ENCODE measurements at places on chromosomes 5 and 9.
A peak's percentile ranks its signal among the peaks of the same experiment; 100 is the strongest.

- DNase-seq: no peak
These were observed 37.4 kb downstream of the RASGEF1C start for GRCh38 chr5:180171568-180172094.

GRCh38 chr9:74865177-74865576 lies 22.5 kb downstream of the TRPM6 start:
- peak; percentile 24 for DNase-seq

GRCh38 chr9:122228191-122228567 lies 578 bp downstream of the LHX6 start:
- DNase-seq: no peak

GRCh38 chr9:93244101-93244500 lies 60.2 kb downstream of the WNK2 start:
- DNase-seq: no peak

DNA sequence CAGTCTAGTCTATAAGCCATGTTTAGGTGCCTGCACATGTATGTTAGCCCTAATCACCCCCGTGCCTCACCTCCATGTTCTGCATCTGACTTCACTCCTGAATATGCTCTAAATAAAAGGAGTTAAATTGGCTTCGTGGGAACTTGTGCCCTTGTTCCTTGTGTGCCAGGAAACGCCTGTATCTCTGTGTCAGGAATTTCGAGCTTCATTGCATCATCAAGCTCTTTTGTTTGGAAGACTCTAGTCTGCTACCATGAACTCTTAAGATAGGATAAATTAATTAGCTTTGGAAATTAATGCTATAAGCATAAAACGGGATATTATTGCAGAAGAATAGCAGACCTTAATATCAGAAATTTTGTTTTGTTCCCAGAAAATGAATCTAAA lies 99.2 kb downstream of the ADCY2 start:
- no peak for DNase-seq

DNA sequence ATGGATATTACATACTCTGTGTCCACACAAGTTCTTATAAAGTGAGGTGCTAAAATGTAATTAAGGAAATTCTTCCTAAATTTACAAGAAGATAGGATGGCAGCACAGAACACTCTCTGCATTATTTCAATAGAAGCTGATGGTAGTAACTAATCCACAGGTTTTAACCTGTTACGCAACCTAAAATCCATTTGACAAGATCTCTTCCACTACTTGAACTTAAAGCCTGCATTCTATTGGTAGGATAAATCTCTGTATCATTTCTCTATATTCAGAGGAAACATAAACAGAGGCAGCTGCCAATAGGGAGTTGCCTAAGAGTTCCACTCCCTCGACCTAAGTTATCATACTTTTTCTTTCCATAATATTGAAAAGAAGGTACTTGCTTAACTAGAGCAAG lies 21.6 kb downstream of the CDC37L1 start:
- no peak for DNase-seq

DNA sequence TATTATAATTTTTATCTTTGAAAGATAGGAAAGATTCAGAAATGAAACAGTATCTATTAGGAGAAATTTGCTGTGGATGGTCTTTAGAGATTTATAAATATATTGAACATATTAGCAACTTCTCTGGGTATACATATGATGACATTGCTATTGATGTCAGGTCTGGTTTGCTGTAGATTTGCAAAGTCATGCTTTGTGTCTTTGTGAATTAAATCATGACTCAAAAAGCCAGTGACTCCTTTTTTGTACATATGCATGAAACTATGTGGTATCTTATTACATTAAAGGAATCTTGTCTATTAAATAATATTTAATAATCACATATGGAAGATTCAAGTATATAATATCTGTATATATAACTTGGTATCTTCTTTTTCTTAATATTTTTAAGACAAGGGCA lies 141.9 kb downstream of the ST8SIA4 start:
- DNase-seq: no peak

DNA sequence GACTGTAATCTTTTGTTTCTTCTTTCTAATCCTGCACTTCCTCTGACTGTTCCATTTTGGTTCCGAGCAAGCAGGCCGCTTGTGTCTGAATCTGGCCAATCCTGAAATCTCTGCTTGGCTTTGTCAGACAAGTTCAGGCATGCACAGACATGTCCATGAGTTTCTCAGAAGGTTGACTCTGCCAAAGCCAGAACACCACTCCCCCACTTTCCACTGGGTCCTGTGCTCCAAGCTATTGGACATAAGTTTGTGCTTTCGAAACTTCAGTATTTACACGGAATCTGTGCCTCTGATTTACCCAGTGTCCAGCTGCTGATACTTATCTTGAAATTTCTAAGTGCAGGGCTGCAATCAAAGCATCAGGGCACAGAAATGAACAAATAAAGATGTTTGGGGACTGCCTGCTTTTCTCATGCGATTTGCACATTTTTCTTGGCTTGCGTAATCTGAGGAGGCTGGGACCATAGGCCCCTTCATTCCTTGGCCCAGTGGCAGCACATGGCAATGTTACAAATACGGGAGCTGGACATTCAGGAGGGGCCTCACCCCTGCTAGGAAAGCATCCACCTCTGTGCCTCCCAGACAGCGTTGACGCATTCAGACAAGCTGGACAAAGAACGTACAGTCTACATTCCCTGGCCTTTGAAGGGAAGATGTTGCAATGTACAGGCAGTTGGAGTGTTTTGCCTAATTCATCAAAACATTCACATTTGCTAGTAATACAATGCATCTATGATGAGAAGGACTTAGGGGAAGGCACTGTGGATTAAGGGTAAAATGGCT lies 209.2 kb upstream of the PAPPA start:
- no peak for DNase-seq

- no peak for DNase-seq
These were observed 41.7 kb downstream of the C5orf15 start for GRCh38 chr5:133926489-133927299.

- DNase-seq: no peak
These were observed 26.4 kb upstream of the SLC1A1 start for GRCh38 chr9:4463824-4464223.

DNA sequence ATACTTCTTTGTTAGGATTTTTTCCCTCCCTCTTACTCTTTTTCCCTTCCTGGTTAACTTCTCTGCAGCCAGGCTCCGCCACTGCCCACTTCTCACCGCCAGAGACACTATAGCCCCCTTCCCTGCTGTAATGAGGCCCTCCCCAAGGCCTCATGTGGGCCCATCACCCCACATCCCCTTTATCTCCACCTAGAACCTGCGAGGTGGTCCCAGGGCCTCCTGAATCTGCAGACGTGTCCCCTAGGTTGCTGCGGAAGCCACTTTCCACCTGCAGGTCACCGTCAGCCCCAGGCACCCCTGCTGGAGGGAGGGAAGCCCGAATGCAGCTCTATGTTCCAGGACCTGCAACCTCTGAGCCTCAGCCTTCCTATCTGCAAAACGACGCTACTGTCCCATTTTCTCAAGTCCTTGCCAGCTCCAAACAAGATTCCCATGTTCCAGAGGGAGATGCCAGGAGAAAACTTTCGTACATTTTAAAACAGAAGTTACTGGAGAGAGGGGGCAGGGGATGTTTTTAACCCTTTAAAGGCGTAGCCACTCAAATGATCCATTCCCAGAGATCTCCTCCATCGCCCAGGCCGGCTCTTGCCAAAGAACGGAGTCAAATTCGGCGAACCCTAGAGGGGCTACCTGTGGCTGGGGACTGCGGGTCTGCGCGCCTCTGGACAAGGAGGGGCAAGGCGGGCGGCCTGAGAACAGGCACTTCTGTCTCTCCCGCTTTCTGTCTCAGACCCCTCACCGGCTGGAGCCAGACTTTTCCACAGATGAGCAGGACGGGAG lies 929 bp downstream of the SH3PXD2B start:
- no peak for DNase-seq

All from inflammatory macrophage (primary cell).